Left hindlimb (tissue), 1 donor: ENCODE measurements at places on chromosomes 6 and 20.

DNA sequence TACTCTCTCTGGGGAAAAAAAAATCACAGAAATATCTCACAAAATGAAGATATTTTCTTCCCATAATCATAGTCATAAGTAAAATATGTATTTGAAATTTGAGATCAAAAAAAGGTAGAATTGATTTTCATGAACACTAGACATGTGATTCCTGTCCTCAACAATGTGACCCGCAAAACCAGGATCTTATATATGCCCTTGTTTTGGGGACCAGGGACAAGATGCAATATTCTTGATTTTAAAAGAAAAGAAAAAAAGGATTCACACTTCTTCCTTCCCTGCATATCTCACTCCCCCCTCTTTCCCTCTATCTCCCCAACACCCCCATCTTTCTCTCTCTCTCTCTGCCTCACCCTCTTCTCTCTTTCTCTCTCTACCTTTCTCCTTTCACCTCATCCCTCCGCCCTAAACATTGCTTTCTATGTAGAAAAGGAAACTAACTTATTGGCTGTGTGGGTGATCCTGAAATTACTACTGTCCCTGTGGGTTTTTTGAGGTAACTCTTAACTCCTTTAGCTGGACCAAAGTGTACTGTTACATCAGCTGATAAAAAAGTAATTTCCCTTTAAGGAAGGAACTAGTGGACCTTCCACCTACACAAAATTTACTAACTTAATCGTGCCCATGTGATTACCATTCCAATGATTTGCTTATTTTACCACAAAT lies 85.6 kb downstream of the AIG1 start:
- DNase-seq = no peak

DNA sequence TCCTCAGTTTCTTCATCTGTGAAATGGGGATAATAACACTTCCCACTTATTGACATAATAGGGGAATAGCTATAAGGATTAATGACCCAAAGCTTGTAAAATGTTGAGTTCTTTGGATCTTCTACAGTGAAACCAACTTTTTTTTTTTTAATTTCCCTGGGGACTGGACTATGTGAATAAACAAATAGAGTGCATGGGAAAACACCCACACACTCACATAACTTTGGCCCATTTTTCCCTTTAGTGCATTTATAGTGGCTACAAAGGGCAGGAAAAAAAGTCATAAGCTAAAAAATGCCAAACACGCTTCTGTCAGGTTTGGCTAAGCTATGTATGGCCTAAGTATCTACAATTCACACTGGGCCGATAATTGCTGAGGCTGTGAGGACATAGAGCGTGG lies 406.2 kb upstream of the JAG1 start:
- DNase-seq = no peak

DNA sequence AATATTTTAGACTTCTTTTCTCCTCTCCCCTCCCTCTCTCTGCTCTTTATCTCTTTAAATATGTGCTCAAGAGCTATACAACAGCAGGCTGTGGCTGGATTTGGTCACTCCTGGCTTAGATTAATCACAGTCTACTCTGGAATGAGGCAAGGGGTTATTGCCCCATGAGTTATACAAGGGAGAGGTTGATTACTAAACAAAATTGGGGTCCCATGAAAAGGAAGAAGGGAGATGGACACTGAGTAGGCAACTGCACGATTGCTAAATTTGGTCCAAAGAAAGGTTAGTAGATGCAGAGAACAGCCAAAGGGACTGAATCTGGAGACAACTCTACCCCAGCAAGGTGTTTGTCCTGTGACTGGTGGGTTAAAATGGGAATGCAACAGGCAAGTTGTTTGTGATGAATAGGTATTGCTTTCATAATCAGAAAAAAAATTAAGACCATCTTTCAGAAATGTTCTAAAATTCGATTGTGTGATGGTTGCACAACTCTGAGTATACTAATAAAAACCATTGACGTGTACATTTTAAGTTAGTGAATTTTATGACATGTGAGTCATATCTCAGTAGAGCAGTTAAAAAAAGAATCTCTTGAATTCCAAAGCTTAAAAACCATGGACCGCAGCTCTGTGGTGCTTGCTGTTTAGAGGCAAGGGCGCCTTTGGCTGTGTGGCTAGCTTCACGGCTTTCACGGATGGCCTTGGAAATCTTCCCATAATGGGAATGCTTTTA lies 57.1 kb downstream of the KIZ start:
- DNase-seq = no peak

DNA sequence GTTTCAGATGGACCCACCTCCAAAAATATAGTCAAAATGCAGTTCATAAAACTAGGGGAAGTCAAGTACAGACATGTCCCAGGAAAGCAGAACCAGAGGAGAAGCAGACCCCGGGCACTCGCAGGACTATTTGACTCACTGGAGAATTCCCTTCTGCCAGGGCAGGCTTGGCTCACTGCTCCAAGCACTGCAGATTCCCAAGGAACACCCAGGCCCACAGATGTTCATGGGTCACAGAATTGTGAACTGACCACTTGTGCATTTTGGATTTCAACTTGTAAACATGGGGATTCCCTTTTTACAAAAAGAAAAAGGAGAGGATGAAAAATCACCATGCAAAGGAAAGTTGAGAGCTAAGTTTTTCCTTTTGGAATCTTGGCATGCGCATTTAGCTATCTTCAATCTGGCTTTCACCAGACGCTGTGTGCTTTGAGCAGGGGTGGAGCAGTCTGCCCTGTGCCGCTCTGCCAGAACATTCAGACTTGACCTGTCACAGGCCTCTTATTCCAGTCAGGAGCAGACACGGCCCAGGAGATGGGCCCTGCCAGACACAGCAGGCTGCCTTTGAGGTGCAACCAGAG lies 237.5 kb upstream of the TAB2 start:
- DNase-seq = peak; percentile 77

- DNase-seq = no peak
Measured at GRCh38 chr6:42758756-42759430, 13.0 kb upstream of the TBCC start.

DNA sequence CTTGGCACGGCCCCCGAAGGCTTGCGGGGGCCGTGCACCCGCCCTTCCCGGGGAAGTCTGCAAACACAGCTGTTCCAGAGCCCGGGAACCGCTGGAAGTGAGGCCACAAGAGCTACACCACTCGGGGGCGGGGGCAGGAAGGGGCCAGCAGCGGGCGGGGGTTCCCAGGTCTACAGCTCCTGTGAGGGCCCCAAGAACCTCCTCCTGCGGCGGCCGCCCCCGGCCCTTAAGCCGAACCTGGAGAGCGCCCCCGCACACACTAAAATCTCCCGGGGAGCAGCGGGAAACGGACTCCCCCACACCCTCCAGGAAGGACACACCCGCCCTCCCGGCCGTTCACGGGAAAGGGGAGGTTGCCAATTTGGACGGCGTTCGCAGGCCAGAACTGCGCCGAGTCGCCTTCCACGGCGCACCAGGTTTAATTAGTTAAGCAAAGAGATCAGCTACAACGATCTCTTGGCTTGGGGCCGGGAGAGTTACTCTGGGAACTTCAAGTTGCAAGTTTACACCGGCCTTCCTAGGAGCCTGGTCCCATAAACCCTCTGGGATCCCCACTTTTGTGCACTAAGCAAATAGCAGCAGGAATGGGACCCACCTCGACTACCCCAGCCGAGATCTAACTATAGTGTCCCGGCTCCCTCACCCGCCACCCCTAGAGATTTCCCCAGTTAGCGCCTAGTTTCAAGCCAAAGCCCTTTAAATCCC lies 1.7 kb downstream of the JAG1 start:
- peak; percentile 87 for DNase-seq
